ENCODE measurements at places on chromosomes 6 and 20. TPM values are rescaled to one million over a fixed set of nuclear protein-coding genes. Genes with fewer than 3 reads are reported as not detected.

RIPOR3 gene
- total RNA-seq = 6.3 TPM

GRCh38 chr6:35302604-35303241, 5.1 kb downstream of the DEF6 start:
- peak; percentile 74 for DNase-seq

DNA sequence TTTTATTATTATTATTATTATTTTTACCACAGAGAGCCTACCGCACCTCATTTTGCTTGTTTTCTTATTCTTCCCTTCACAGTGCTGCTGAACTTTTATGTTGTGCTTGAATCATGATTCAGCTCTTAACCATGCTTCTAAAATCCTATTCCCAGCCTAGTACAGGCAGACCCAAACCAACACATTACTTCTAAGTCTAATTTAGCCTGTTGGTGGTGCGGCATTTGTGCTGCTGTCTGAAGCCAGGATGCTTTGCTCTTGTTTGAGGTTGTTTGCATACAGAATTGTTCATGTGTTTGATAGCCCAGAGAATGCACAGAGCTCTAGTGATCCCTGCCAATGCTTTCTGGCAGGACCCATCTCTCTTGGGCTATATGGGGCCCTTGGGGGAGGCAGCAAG, 213.5 kb upstream of the KCNG1 start:
- DNase-seq = no peak

- DNase-seq = no peak
Observed at GRCh38 chr20:50601511-50602431, 89.6 kb downstream of the RIPOR3 start.

- DNase-seq = no peak
Observed at GRCh38 chr6:14642136-14642505, 524.5 kb downstream of the CD83 start.
